Kidney epithelial cell (primary cell): ENCODE measurements at places on chromosomes 1 and 21. TPM values are rescaled to one million over a fixed set of nuclear protein-coding genes. Genes with fewer than 3 reads are reported as not detected.

Gene CLDN17
- not detected in 2 replicates for total RNA-seq

Gene SPATC1L
- total RNA-seq, result 10.9 and 16.7 TPM in 2 replicates

Gene PAX7
- not detected in 2 replicates for total RNA-seq

- DNase-seq, result no peak
Measured at GRCh38 chr1:47697616-47698335, 259.9 kb downstream of the FOXD2 start.

DNA sequence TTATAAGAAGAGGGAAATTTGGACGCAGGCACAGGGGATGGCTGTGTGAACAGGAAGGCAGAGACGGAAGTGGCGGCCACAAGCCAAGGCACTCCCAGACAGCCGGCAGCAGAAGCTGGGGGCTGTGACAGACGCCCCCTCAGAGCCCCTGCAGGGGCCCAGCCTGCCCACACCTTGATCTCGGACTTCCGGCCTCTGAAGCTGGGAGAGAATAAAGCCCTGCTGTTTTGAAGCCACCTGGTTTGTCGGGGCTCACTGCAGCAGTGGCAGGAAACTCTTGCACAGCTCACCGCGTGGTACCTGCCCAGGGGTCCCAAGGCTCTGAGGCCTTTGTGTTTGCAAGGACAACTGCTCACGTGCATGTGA lies 13.7 kb downstream of the MEGF6 start:
- DNase-seq, result no peak
